ENCODE measurements at places on chromosomes 7 and 10. TPM values are rescaled to one million over a fixed set of nuclear protein-coding genes. Genes with fewer than 3 reads are reported as not detected.

DNA sequence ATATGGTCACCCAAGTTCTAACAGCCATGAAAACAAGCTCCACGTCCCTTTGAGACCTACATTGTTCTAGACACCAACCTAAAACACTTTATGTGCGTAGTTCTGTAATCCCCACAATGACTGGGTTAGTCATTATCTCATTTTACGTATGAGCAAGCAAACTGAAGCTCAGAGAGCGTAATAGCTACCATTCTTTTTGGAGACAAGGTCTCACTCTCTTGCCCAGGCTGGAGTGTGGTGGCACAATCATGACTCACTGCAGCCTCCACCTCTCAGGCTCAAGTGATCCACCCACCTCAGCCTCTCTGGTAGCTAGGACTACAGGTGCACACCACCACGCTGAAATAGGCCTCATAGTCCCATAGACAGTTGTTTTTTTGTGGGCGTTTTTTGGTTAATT lies 10.5 kb downstream of the DAGLB start:
- no peak for DNase-seq

Gene MYH16
- total RNA-seq: not detected

DNA sequence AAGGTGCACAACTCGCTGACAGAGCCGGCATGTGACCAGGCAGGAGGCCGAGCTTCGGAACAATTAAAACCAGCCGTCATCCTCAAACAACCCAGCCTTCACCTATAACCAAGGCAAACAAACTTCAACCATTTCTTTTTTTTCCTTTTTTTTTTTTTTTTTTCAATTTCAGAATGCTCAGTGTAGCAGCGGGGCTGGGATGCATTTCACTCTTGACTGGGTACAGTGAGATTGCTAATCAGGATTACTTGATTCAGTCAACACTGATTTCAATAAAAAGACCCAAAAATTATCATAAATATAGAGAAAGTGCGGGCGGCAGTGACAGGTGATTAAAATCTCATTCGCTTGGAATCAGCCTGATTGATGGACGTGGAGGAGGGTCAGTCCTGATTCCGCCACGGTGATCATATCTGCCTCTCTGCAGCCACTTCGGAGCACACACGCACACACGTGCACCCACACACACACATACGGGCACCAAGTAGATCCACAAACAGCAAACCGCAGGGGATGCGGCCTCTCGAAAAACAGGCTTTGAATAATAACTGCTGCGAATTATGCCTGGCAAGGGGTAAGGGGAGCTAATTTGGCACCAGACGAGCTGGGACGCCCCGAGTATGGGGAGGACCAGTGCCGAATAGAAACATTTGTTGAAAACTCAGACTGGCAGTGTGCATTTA lies 31.2 kb downstream of the EBF3 start:
- no peak for DNase-seq

DNA sequence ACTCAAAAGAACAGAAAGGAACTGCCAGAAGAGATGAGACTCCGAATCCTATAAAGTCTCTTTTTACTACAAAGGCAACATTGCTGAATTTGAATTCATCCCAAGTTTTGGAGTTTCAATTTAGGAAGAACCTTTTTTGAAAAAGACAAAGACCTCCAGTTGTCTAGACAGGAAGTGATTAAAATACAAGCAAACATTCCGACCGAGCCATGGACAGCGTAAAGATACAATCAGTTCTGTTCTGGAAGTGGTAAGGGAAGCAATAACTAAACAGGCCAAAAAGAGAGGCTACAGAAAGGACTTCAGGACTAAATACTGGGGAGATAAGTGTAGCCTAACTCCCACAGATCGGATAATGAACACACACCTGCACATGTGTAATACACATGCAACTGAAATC lies 101.0 kb downstream of the SMURF1 start:
- DNase-seq: peak; percentile 56

- no peak for DNase-seq
Observed at GRCh38 chr7:116185956-116186355, 24.4 kb upstream of the TES start.

DNA sequence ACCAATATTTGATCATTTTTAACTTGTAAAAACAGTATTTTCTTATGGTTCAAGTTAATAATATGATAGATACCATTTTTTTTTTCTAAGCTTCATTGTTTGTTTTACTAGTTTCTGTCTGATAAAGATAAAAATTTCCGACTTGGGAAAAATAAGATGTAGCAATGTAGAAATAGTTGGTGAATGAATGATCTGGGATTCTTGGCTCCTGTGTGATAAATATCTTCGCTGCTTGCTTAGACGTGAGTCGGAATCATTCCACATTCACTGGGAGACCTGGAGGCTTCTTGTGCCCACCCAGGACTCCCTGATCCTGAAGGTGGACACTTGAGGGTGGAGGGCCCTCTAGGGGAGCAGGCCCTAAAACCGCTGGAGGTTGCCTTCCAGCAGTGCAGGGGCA lies 47.9 kb downstream of the EXOC4 start:
- peak; percentile 4 for DNase-seq

DNA sequence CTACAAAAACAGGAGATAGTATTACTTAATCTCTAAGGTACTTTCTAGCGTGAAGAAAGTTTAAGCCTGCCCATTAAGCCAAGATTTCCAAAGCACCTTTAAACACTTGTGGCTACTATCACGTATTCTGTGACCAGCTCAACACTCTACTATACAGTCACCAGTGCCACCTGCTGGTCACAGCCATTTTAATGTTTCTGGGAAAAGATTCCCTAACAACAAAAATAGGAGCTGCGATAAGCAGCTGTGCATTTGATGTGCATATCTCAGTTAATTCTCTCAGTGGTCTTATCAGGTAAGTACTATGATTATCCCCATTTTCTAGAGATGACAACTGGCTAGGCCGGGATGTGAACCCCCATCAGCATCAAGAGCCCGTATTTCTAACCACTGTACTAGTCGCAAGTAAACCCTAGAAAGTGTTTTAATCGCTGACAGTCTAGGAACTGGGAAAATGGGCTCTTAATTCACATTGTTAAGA lies 860 bp downstream of the SEC31B start:
- DNase-seq: peak; percentile 64

Gene ZNF107
- total RNA-seq: 3.9 TPM

- no peak for DNase-seq
Observed at GRCh38 chr7:9621927-9622326, 1188.5 kb downstream of the NXPH1 start.

- DNase-seq: peak; percentile 55
Observed at GRCh38 chr7:17342756-17343155, 44.3 kb downstream of the AHR start.

GRCh38 chr10:11546581-11546980 lies 64.9 kb downstream of the USP6NL start:
- DNase-seq: peak; percentile 73

DNA sequence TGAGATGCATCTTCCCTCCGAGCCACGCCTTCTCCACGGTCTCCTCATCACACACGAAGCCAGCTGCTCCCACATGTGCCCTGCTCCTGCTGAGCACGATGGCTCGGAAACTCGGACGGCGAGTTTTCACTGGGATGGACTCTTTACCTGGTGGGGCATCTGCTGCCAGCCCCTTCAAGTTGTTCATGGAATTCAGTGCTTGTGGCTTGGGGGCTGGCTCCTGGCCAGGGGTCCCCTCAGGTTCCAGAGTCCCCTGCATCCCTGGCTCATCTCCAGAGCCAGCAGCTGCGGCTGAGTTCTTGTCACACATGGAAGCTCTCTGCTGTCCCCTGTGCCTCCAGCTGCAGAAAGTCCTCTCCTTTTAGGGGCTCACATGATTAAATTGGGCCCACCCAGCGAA lies 654.0 kb downstream of the SDK1 start:
- no peak for DNase-seq

- DNase-seq: peak; percentile 19
Observed at GRCh38 chr7:129417073-129417472, 17.2 kb upstream of the STRIP2 start.

DNA sequence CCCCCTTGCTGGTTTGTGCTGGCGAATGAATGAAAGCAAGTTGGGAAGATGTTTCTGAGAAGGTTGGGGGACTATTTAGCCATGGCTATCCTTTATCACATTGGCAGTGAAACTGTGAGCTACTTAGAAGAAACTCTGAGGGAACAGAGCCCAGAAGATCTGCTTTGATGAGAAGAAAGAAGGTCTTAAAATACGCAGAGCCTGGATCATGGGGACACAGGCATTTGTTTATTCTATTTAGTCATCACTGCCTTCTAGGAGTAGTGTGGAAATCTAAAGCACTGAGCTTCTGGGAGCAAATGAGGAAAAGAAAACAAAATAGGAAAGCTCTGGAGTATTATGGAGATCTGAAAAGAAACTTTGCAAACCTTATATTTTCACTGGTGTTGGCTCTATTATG lies 28.5 kb downstream of the CPED1 start:
- DNase-seq: peak; percentile 91

DNA sequence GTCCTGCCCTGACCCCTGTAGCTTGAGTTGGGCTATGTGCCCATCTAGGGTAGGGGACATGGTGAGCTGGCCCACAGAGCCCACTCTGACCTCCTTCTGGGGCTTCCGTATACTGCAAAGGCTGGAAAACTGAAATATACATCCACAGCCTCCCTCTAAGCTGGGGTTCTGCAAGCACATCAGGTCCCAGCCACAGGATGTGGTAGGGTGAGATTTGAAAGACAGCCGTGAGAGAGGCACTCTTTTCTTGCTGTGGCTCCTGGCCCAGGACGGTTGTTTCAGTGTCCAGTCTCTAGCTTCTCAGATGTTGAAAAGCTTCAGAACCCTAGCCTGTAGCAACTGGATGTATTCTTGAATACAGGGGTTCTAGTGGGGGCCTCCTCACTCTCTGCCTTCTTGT lies 60.1 kb upstream of the ADRB1 start:
- DNase-seq: no peak

Gene PIK3CG
- total RNA-seq: 0.64 TPM

GRCh38 chr7:98878365-98879197 lies at the start of gene TRRAP:
Gene TRRAP (plus strand): TSS chr7:98878532. CDS start chr7:98881151, 2,619 bp downstream.
- peak; percentile 67 for DNase-seq

- no peak for DNase-seq
Observed at GRCh38 chr7:85997515-85997914, 646.2 kb upstream of the GRM3 start.

Gene FHIP2A
- total RNA-seq: 35.1 TPM

Gene KCP
- total RNA-seq: not detected

GRCh38 chr10:34141032-34141680 lies 673.9 kb downstream of the PARD3 start:
- no peak for DNase-seq

DNA sequence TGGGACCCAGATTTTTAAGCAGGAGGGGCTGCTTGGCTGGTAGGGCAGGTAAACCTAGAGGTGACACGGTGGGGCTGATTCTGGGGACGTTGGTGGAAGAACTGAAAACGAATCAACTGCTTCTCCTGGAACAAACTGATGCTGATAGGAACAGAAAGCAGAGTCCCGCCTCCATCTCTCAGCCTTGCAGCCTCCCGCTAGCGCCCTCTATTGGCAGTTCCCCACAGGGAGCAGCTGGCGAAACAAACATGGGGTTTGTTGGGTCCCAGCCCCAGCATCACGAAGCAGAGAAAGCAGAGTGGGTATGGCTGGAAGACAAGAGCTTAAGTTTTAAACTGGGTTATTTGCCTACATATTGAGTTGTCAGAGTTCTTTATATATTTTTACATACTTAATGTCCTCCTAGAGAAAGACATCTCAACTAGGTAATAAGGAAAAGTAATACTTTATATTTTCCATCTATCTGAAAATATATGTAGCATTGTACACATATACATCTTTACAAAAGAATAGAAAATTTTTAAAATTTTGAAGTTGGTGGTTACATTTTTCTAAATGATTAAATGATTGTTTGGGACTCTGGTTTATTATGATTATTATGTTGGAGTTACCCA lies 42.3 kb upstream of the FOXI2 start:
- DNase-seq: peak; percentile 6

Gene UCN3
- total RNA-seq: not detected

DNA sequence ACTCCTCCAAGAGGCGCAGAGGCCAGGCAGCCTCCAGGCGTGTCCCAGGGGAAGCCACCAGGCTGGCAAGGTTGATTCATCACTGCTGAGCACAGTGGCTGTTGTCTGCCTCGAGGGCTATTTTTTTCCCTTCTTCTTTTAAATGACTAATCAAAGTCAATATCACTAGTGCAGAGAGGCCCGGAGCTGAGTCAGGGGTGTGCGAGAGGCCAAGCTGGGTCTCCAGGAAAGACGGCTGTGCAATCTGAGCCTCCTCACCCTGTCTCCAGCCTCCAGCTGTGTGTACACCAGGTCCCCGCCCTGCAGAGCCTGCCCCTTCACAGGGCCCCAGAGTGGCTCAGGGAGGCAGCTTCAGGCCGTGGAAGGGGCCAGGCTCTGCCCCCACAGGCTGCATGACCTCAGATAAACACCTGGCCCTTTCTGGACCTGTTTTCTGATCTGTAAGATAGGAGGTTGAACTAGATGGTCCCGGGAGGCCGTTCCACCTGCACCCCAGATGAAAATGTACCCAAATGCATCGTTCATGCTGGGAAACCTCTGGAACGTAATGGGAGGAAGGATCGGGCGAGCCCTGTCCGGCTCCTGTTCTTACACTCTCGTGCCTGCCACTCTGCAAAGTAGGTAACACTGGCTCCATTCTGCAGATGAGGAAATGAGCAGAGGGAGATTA lies 3.7 kb downstream of the STX1A start:
- peak; percentile 94 for DNase-seq

- DNase-seq: no peak
Observed at GRCh38 chr7:88147341-88147740, 72.5 kb downstream of the SRI start.

DNA sequence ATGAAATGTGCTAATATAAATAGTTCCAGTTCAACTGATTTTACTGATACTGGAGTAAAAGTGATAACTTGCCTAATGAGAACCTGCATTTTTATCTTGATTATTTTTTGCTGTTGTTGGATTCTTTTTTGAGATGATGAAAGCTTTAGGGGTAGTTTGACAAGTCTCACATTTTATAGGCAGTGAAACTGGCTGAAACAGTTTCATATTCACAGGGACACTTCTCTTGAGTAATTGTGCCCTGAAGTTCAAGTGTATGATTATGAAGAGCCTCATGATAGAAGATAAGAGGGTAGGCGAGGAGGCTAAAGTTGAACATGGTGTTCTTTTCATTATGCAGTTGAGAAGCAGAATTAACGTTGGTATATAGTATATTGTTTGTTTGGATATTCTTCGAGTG lies 5.1 kb downstream of the AUTS2 start:
- no peak for DNase-seq

Gene ABCB1
- 0.97 TPM for total RNA-seq

- peak; percentile 92 for DNase-seq
Observed at GRCh38 chr7:92751902-92752901, 84.2 kb downstream of the CDK6 start.

Gene CCDC172
- total RNA-seq: not detected

- peak; percentile 25 for DNase-seq
Observed at GRCh38 chr10:96919785-96920430, 87.8 kb downstream of the LCOR start.
